ENCODE measurements at places on chromosomes 1 and 21.

DNA sequence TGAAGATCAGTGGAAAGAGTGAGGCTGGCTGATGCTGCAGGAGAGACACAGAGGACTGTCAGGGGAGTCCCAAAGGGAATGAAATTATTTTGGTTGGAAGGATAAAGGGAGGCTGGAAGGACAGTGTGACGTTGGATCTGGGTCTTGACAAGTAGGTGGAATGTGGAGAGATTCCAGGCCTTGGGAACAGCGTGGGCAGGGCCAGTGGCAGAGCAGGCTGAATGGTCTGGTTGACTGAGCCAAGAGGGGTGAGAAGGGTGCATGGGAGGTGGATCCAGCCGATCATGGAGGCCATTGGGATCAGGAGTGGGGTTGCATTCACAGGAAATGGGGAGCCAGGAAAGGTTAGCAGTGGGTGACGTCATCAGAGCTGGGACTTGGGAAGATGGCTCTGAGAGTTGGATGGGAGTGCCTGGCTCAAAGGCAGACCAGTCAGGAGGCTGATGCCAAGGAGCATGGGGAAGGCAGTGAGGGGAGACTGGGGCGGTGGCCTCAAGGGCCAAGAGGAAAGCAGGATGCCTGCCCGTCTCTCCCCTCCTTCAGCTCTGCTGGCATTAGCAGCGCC lies 146.2 kb upstream of the VAMP3 start:
- DNase-seq: no peak

DNA sequence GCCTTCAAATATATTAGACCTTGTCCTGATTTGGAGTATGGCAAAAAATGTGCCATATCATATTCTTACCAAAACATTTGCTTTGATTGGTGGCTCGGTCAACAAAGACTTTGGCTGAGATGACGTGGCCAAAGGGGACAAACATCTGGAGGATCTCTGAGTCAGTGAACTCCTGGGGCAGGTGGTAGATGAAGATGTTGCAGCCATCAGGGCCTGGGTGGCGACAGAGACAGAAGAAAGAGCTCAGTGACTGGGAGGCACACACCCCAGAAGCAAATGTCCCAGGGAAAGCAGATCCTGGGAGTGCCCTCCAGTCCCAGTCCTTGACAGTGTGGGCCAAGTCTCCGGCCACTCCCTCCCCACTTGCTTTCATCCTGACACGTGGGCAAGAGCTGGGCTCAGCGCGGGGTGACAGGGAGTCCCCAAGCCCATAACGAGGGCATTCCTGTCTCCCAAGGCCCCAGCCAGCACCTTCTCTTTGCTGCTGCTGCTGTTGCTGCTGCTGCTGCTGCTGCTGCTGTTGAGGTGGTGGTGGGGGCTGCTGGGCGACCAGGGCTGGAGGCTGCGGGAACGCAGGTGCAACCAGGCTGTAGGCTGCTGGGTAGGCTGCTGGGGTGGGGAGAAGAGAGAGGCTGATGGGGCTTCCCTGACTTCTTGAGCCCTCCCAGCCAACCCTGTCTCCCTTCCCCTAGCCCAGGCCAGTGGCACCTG lies 10.7 kb downstream of the CELF3 start:
- no peak for DNase-seq

- no peak for DNase-seq
Measured at GRCh38 chr1:70856201-70856600, 191.4 kb downstream of the PTGER3 start.

DNA sequence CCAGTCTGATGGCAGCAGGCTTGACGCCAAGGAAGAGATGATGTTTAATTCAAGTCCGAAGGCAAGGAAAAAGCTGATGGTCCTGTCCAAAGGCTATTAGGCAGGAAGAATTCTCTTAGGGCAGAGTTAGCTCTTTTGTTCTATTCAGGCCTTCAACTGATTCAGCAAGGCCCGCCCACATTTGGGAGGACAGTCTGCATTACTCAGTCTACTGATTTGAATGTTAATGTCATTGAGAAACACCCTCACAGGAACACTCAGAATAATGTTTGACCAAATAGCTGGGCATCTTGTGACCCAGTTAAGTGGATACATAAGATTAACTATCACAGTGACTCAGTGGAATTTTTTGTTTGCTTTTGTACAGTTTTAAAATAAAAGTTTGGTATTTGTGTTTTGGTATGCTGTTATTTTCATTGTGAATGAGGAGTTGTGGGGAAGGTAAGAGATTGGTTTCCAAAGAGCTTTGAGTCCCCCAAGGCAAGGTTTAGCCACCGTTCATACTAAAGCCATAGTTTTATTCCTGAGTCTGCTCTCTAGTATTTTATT lies 1.7 kb upstream of the ZNF691 start:
- no peak for DNase-seq

DNA sequence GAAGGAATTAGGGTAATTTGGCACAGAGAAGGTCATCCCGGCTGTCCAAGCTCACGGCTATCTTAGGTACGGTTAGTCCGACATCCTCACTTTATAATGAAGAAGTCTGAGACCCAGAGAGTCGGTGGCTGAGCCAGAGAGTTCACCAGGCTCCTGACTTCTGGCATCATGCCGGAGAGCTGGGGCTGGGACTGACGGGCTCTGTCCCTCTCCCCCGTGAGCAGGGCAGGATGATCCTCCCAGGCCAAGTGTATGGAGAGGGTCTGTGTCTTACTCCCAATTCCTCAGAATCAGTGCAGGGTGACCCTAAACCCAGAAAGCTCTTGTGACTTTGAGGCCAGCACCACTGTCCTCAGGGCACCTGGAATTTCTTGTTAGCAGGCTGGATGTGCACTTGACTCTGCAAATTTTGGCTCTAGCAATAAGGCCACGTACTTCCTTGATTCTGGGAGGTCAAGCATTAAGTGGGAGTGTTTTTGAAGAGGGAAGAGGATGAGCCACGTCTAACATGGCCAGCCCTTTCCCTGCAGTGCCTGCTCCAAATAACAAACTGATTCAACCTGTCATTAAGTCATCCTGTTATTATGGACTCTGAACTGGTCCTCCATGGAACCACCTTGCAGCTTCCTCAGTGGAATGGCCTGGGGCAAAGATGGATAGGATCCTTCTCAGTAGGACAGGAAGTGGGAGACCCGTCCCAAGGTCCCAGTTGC lies 20.8 kb upstream of the BTG2 start:
- no peak for DNase-seq
